ENCODE measurements at places on chromosomes 1 and 21. TPM values are rescaled to one million over a fixed set of nuclear protein-coding genes. Genes with fewer than 3 reads are reported as not detected.

- H3K27me3 ChIP-seq = no peaks in the 10 kb centered on the region
- H3K36me3 ChIP-seq = no peaks in the 10 kb centered on the region
- H3K27ac ChIP-seq = no peak overlapping the region
- H3K4me1 ChIP-seq = no peaks in the 10 kb centered on the region
These were observed 96.4 kb downstream of the GLIS1 start for GRCh38 chr1:53642607-53643006.

DNA sequence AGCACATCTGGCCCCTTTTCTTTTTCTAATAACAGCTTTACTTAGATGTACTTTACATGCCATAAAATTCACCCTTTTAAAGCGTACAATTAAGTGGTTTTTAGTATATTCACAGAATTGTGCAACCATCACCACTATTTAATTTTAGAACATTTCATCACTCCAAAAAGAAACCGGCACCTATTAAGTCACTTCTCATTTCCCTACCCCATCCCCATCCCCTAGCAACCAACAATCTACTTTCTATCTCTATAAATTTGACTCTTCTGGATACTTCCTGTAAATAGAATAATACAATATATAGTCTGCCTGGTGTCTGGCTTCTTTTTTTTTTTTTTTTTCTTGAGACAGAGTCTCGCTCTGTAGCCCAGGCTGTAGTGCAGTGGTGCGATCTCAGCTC, 59.5 kb upstream of the ENAH start:
- no peak overlapping the region for H3K4me3 ChIP-seq
- no peaks in the 10 kb centered on the region for H3K36me3 ChIP-seq

GRCh38 chr1:147539122-147539575, 2.2 kb upstream of the BCL9 start:
- no peak for DNase-seq
- H3K4me1 ChIP-seq = peaks cover 46% of the 10 kb centered on the region
- no peak overlapping the region for H3K27ac ChIP-seq
- no peak overlapping the region for H3K4me3 ChIP-seq
- no peaks in the 10 kb centered on the region for H3K27me3 ChIP-seq

GRCh38 chr1:242745079-242745478, 220.6 kb upstream of the PLD5 start:
- DNase-seq = no peak
- no peaks in the 10 kb centered on the region for H3K4me1 ChIP-seq
- no peaks in the 10 kb centered on the region for H3K36me3 ChIP-seq
- H3K27ac ChIP-seq = no peak overlapping the region

DNA sequence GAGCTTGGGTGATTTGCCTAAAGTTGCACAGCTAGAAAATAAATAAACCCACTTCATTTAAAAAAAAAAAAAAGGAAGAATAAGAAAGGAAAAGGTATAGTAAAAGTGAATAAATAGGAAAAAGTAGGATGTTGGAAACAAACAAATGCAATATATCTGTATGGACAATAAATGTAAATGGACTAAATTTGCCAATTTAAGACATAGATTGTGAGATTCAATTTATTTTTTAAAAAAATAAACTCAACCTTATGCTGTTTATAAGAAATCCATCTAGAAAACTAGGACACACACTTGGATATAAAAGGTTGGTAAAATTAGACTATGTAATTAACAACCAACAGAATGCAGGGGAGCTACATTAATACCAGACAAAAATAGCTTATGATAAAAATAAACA, 300.0 kb downstream of the AJAP1 start:
- no peaks in the 10 kb centered on the region for H3K36me3 ChIP-seq
- H3K27me3 ChIP-seq = no peaks in the 10 kb centered on the region
- H3K4me3 ChIP-seq = no peak overlapping the region
- no peak overlapping the region for H3K27ac ChIP-seq
- DNase-seq = no peak

DNA sequence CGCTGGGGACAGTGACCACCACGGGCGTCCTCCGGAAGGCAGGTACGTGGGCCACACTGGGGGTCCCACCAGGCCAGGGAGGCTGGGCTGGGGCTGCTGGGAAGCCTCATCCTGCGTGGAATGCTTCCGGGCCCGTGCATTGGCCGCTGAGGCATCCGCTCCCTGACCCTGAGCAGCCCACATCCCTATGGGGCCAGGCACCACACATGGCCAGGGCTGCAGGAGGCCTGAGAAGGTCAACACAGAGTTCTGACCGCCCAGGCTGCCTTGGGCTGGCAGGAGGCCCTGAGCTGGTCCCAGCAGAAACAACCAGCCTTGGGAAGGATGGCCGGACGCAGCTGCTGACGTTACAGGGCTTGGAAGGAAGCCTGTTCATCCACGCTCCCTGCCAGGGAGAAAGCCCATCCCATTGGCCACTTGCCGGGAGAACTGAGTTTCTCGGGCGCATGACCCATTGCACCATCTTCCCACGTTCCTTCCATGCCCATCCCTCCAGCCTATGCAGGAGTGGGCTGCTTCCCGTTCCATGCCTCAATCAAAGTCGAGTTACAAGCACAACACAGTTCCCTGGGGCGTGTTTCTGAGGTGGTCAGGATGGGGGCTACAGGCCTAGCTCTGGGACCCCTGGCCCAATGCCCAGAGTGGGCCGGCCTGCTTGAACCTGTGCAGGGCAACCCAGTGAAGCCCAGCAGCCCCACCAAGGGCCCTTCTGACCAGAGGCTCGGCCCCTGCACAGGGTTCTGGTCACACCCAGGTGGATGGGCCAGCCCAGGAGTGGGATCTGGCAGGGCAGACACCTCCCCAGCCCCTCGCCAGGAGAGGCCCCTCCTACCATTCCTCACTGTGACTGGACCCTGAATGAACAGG, 31.7 kb downstream of the TRIM11 start:
- no peaks in the 10 kb centered on the region for H3K27me3 ChIP-seq
- no peak for DNase-seq
- H3K27ac ChIP-seq = no peak overlapping the region

- no peak overlapping the region for H3K4me3 ChIP-seq
- no peaks in the 10 kb centered on the region for H3K4me1 ChIP-seq
- no peak for DNase-seq
- no peaks in the 10 kb centered on the region for H3K27me3 ChIP-seq
These were observed 317.7 kb upstream of the DAB1 start for GRCh38 chr1:57741521-57741920.

- no peak overlapping the region for H3K27ac ChIP-seq
- H3K4me1 ChIP-seq = no peaks in the 10 kb centered on the region
- no peak for DNase-seq
- no peak overlapping the region for H3K4me3 ChIP-seq
- H3K36me3 ChIP-seq = no peaks in the 10 kb centered on the region
- no peaks in the 10 kb centered on the region for H3K27me3 ChIP-seq
These were observed 286.3 kb upstream of the C1orf105 start for GRCh38 chr1:172134087-172134731.

GRCh38 chr1:71666609-71667008, 585.8 kb upstream of the ZRANB2 start:
- no peaks in the 10 kb centered on the region for H3K27me3 ChIP-seq
- H3K4me1 ChIP-seq = no peaks in the 10 kb centered on the region
- H3K4me3 ChIP-seq = no peak overlapping the region
- H3K27ac ChIP-seq = no peak overlapping the region
- H3K36me3 ChIP-seq = no peaks in the 10 kb centered on the region

DNA sequence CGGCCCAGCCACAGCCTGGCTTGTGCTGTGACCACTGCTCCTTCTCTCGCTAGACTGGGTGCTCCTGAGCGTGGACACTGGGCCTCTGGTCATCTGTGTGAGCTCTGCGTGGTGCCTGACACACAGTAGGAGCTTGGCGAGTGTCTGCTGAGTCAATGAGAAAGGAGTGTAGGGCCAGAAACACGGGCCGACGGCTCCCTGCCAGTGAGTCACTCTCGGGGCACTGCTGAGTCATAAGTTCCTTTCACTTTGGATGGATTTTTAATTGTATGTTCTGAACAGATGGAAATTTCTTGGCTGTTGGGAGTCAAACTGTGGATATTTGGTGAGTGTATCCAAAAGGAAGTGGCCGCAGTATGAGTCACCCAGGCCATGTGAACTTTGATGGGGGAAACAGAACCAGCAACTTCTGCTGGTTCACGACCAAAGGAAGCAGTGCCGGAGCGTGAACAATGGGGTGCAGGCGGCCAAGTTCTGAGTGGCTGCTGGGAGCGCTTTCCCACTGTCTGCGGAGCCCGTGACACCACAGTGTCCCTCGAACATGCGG, 41.0 kb upstream of the COL18A1 start:
- no peak for DNase-seq
- H3K27ac ChIP-seq = peak overlapping the region; percentile 31
- no peaks in the 10 kb centered on the region for H3K4me1 ChIP-seq
- no peaks in the 10 kb centered on the region for H3K36me3 ChIP-seq
- no peaks in the 10 kb centered on the region for H3K27me3 ChIP-seq

DNA sequence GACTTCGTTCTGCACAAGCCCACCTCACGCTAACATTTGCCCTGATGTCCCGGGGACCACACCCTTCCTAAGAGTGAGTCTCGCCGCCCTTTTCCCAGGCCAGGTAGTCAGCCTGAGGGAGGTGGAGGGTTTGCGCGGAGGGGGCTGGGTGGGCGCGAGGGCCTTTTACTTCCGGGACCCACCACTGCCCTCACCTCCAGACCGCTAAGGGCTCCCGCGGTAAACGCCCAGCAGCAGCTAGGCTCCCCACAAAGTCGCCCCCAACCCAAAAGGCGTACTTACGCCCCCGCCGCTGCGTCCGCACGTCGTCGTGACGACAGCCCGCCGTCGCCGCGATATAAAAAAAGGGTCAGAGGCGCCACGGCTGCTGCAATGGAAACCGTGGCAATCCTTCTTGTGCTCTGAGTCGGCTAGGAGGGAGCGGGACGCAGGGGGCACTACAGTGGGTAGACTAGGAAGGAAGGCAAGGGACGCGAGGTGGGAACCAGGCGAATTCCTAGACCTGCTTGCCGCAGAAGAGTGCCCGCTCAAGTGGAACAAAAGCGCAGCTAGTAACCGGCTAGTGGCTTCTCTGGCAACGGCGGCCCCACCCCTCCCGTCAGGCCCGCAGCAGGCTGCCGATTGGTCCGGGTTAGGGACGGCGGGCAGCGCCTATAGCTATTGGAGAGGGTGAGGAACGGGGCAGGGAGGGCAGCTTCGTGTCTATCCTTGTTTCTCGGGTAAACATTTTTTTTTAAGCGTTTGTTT, at the start of gene ODF2L:
ODF2L (minus strand) TSS at position 573 of the 747 bp plus-strand sequence. CDS start 9,296 bp downstream, outside the sequence.
- peak within 1 kb of the TSS; percentile 81 for H3K27ac ChIP-seq
- DNase-seq = peak; percentile 86
- peak within 1 kb of the TSS; percentile 79 for H3K4me3 ChIP-seq
- no peaks in the 10 kb centered on the region for H3K36me3 ChIP-seq
- H3K27me3 ChIP-seq = no peaks in the 10 kb centered on the region

The SWT1 gene
- 2.3 TPM for total RNA-seq

The INKA2 gene
- 3.8 TPM for total RNA-seq

GRCh38 chr1:115090186-115090490, 835 bp upstream of the TSPAN2 start:
- peak overlapping the region; percentile 63 for H3K4me3 ChIP-seq
- H3K27ac ChIP-seq = no peak overlapping the region
- H3K27me3 ChIP-seq = no peaks in the 10 kb centered on the region
- DNase-seq = no peak
- H3K4me1 ChIP-seq = peaks cover 21% of the 10 kb centered on the region

The S100PBP gene
- total RNA-seq = 30.6 TPM

Data from CD8-positive, alpha-beta memory T cell (primary cell).